ENCODE measurements at places on chromosomes 6 and 20.

- no peak for DNase-seq
Measured at GRCh38 chr20:32519381-32519730, 65.8 kb downstream of the NOL4L start.

DNA sequence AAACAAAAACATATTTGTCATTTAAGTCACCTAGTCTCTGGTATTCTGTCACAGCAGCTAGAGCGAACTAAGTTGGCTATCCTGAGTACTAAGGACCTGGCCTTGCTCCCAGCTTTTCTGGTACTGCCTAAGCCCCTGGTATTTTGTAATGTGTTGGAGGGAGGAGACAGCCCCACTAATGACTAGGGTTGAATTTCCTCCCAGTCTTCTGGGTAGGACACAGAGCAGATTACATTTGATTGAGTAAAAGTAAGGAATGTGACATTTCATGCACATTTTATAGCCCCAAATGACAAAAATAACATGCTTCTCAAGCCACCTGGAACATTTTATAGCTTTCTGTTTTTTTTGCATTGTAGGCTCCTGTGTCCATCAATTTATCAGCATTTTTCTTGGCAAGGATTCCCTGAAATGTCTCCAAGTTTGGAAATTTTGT lies 47.9 kb upstream of the DDR1 start:
- no peak for DNase-seq

- DNase-seq, result no peak
Measured at GRCh38 chr6:7561153-7561964, 19.9 kb downstream of the DSP start.

- no peak for DNase-seq
Measured at GRCh38 chr6:7770111-7770510, 44.2 kb downstream of the BMP6 start.

DNA sequence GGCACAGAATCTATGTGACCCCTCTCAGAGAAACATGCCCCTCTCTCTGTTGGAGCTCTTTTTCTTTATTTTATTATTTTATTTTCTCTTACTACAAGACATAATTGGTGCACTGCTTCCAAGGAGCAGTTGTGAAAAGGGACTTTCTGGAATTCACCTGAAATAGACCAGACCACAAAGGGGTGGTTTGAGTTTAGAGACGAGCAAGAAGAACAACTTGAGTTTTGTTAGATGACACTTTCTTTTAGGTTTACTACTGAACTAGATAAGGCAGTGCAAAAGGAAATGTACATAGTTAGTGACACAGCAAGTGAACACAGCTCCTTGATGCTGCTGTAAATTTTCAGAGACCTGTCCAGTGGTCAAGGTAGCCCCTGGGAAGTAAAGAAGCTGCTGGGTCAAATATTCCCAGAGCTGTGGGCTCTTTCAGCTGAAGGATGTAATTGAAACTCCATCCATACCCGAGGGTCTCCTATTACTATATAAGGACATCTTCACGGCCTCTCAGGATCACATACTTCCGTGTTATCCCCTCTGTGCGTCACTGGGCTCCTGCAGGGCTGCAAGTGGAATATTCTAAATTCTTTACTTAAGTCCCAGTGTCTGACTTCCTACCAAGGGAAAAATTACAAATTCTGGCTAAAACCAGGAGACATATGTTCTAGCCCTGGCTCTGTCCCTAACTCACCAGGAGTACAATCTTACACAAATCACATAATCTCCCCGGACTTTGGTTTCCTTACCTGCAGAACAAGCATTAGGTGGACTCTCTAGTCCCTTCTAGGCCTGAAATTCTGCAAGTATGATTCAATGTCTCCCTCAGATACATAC lies 69.1 kb upstream of the ADTRP start:
- DNase-seq, result no peak

GRCh38 chr6:5219011-5219691 lies 41.6 kb downstream of the LYRM4 start:
- DNase-seq, result no peak

DNA sequence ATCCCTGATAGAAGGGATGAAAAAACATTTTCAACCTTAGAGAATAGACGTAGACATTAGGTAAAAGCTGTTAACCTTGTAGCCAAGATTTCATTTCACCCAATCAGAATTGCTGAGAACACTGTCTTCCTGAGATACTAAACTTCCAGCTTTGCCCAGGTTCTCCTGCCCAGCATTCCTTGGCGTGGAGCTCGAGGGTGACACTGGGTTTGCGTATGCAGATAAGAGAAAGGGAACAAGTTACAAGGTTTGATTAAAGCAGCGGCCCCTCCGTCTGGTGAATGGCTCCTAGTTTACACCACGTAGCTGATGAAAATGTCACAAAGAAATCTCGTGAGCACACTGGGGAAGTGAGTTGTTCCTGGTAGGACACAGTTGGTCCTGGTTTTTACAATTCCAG lies 247.8 kb downstream of the FARS2 start:
- no peak for DNase-seq
